ENCODE measurements at places on chromosomes 12 and 14. TPM values are rescaled to one million over a fixed set of nuclear protein-coding genes. Genes with fewer than 3 reads are reported as not detected.

- DNase-seq = no peak
Measured at GRCh38 chr12:78226763-78227162, 396.1 kb downstream of the NAV3 start.

The BATF gene
- 4.6 TPM for total RNA-seq

- DNase-seq = no peak
Measured at GRCh38 chr14:104384776-104385071, 194.8 kb upstream of the C14orf180 start.

DNA sequence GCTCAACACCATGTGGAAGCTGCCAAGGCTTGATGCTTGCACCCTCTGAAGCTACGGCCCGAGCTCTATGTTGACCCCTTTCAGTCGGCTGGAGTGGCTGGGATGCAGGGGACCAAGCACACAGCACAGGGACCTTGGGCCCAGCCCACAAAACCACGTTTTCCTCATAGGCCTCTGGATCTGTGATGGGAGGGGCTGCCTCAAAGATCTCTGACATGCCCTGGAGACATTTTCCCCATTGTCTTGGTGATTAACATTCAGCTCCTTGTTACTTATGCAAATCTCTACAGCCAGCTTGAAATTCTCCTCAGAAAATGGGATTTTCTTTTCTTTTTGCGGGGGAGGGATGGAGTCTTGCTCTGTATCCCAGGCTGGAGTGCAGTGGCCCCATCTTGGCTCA is 46.3 kb downstream of the MON2 start:
- DNase-seq = no peak

GRCh38 chr12:66176105-66176900 is 6.5 kb upstream of the TMBIM4 start:
- no peak for DNase-seq

The MSRB3 gene
- total RNA-seq = 12.3 TPM

The PTPN21 gene
- total RNA-seq = 15.8 TPM

DNA sequence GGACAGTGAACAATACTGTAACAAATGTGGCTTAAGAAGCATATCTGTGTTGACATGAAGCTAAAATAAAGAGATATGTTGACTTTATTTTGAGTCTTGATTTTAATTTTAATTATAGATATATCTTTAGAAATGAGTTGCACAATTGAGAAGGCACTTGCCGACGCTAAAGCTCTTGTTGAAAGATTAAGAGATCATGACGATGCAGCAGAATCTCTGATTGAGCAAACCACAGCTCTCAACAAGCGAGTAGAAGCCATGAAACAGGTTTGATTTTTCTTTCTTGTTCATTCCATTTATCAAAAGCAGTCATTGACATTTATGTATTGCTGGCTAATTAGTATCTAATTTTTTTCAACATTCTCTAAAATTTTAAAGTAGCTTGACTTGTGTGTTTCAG is 15.8 kb downstream of the FGFR1OP2 start:
- no peak for DNase-seq

The ZNF705A gene
- total RNA-seq = not detected

DNA sequence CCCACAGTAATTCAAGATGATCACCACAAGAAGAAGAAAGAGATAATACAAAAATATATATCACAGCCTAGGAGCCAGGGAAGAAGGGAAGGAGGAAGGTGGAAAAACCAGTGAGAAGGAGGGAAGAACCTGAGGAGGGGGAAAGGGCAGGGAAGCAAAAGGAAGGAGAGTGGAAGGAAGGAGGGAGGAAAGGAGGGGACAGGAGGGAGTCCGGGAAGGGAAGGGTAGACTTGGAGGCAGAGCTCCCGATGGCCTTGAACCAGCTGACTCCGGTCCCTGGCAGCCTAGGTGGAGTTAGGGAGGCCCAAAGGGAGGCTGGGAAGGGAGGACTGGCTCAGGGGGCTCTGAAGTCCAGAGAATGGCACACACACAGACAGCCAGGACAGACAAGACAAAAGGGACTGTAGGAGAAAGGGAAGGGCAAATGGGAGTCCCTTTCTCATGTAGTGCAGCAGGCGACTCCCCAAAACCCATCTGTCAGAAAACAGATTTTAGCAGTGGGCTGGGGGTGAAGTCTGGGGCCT is 4.7 kb upstream of the ZNF384 start:
- no peak for DNase-seq

- DNase-seq = no peak
Measured at GRCh38 chr14:66008631-66009030, 477.5 kb upstream of the CCDC196 start.

The LUM gene
- total RNA-seq = 400 TPM

DNA sequence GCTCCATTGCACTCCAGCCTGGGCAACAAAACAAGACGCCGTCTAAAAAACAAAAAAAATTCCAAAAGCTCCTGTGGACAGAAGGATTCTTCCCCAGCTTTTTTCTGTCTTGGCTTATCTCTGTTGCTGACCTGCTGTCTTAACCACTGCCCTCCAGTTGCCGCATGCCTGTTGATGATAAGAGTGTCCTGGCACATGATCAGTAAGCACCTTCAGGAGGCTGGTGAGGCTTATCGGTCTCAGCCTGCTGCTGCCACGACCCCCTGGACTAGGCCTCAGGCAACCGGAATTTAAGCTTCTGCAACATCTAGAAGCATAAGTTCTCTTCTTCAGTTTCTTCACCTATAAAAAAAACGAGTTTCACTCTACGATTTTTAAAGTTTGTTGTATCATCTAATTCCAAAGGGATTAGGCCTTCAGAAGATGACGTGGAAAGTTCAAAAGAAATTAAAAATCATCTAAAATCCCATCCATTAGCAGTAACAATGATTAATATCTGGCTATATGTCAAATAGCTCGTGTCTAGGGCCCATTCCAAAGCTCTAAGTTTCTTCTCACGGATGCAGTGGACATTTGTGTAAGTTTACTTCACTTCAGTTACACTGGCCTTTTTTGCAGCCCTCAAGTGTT is 46.4 kb downstream of the RESF1 start:
- no peak for DNase-seq

DNA sequence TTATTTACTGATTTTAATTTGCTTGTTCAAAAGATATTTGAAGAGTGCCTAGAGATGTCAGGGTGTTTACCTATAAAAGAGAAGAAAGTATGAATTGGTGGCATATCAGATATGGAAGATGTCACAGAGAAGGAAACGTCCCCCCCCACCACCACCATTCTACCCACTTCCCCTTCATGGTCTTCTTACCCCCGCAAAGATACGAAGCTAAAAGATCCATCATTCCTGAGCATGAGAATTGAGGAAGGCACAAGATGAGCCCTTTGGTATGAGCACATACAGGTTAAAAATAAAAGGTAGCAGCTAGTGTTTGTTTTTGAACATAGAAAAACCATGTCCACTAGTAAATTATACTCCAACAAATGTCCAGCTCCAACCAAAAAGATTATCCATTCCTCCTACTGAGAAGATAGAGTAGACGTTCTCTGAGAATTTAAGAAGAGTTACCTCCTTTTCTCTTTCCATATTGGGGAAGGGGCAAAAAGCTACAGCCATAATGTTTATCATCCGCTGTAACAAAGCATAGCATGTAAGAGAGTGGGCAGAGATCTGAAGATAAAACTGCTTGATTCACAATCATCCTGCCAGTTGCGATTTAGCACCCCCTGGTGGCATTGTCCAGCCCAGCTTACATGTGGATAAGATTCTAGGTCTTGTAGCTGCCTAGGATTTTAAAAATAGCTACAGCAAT is 29.1 kb downstream of the NFYB start:
- peak; percentile 85 for DNase-seq
